ENCODE measurements at places on chromosomes 1 and 21.

DNA sequence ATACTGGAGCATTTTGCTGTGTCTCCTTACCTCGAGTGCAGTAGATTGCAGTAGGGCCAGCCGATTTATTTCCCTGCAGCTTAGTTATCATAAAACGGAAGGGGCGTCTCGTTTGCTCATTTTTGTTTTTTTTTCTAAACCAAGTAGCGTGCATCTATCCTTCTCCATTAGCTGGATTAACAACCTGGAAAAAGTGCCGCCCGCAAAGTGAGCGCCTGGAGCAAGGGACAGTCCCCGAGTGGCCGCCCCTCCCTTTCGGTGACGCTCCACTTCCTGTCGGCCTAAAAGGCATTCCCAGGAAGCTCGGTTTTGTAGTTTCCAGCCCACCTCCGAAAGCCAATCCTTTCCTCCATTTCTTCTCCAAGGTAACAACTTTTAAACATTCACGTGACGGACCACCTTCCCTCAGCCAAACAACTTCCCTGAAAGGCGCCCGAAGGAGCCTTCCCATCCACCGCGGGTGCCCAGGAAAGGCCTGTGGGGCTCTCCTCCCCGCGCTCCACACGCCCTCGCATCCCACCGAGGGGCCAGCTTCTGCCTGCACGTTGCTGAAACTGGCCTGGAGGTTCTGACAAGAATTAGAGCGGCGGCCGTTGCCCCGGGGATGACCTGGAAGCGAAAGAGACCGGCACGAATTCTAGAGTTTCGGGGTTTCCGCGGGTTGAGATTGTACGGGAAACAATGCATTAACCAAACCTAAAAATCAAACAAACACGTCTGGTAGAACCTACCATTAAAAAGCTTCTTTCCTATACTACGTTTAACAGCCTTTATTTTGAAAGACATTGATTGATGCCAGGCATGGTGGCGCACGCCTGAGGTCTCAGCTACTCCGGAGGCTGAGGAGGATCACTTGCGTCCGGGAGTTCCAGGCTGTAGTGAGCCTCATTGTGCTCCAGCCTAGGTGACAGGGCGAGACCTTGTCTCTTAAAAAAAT lies at the start of gene EXTL2:
Gene EXTL2, minus strand, starts transcription at position 240 of the 937 bp plus-strand sequence. CDS start 6,085 bp downstream, outside the sequence.
- DNase-seq = peak; percentile 91

DNA sequence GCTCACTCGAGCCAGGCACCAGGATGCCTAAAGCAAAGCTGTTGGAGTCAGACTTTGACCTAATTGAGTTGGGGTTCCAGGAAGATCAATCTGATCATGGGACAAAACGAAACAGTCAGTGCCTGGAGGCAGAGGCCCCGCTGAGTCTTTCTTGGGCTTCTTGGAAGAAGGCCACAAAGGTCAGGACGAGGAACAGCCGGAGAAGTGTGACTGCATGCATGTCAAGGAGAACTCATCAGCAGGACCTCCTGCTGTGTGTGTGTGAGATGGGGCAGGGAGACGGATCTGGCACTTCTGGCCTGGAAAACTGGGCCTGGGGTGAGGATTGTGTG lies 190.8 kb downstream of the CAMTA1 start:
- DNase-seq = no peak

DNA sequence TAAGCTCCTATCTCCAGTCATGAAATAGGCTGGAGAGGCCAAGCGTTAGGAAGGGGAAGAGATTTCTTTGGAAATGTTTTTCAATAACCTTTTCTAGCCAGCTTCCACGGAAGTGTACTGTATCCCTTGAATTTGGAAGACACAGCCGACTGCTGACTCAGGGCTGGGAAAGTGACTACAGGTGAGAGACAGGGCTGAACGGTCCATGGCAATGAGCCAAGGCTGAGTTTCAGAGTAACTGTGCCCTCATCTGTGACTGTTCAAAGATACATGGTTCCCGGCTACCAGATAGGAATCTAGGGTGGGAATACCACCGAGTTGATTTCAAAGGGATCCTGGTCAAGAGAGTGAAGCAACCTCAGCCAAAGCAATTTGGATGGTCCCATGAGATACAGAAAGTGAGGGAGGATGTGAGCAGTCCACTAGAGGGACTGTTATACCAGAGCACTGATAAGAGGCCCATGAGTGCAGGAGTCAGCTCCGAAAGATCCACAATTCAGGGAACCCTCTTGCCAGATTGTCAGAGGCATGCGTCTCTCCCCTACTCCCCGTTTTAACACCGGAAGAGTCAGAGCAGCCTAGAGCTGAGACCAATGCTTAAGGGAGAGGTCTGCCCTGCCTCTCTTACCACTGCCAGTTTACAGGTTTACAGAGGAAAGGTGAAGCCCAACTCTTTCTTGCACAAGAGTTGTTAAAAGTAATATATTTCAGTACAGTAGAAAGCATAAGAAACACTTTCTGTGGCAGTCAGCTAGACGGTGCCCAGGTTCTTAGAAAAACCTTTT lies 3.2 kb upstream of the KRTAP19-8 start:
- no peak for DNase-seq

- peak; percentile 35 for DNase-seq
Measured at GRCh38 chr1:85579622-85580021, 939 bp upstream of the CCN1 start.

DNA sequence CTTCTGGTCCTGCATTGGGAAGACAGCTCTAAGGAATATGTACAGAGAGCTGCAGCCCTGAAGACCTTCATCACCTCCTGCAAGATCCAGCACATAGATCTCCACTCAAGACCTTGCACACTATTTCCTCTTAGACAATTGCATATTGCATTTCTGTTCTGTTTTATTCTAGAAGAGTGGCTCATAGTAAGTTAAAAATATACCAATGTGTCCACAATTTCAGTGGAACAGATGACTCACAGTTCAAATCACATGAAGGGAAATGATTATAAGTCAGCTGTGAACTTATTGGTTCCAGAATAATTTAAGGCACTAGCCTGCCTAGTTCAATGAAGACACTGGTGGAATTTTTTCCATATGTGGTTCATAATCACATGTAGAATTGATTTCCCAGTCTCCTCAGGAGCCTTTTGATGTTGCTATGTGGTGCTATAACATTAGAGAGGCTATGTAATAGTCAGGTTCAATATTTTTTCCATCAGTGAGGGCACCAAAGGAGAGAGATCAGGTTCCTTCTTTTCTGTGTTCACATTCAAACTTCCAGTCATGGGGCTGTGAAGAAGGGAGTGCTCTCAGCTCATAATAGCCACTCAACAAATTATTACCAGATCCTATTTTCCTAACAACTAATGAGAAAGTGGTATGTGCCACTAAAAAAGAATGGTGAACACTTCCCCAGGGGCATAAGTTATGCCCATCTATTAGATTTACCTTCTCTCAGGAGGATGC lies 9.8 kb upstream of the AK5 start:
- DNase-seq = no peak

DNA sequence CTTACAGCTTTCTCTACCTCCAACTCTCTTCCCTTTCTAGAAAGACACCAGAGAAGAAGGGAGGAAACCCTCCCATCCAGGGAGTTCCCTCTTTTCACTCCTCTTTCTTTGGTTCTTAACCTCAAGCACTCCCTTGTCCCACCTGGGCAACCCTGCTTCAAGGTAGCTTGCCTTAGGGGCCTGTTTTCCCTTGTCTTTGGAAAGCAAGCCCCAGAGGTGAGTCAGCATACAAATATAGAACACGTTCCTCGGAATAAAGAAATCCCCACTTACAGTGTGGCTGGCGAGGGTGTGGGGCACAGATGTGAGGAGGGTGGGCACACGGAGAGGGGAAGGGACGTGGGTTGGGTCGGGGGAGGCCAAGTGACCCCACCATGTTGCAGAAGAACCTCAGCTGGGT lies 26.1 kb upstream of the KCNE2 start:
- no peak for DNase-seq

DNA sequence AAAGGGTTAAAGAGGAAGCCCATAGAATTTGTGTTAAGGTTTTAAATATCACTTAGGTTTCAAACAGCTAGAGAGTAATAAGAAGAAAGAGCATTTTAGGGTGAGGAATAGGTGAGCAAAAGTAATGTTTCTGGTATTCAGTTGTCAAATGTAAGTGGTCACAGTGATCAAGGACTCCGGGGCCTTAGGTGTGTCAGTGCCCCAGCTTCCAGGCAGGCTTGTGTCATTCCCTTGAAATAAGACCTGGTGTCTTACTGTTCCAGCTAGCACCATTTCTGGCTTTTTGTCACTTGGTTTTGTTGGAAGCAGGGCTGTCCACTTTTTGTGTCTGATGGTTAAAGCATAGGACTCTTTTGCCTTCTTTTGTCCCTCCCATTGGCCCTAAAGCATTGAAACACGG lies 69.6 kb downstream of the DYRK1A start:
- DNase-seq = no peak

DNA sequence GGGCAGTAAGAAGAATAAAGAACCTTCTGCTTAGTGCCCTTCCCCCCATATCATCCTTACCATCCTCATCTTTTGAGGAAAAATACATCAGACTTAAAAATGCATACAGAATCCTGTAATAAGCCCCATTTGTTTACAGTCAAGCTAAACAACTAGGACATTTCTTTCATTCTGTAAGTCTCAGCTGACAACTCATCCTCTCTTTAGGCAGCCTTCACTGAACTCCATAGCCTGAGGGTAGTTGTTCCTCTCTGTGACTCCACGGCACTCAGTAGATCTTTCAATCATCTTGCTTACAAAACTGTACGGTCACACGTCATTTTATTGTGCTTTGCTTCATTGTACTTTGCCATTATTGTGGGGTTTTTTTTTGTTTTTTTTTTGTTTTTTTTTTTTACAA lies 82.5 kb downstream of the NRIP1 start:
- no peak for DNase-seq

GRCh38 chr1:92951141-92951582 lies 10.1 kb downstream of the DIPK1A start:
- no peak for DNase-seq

DNA sequence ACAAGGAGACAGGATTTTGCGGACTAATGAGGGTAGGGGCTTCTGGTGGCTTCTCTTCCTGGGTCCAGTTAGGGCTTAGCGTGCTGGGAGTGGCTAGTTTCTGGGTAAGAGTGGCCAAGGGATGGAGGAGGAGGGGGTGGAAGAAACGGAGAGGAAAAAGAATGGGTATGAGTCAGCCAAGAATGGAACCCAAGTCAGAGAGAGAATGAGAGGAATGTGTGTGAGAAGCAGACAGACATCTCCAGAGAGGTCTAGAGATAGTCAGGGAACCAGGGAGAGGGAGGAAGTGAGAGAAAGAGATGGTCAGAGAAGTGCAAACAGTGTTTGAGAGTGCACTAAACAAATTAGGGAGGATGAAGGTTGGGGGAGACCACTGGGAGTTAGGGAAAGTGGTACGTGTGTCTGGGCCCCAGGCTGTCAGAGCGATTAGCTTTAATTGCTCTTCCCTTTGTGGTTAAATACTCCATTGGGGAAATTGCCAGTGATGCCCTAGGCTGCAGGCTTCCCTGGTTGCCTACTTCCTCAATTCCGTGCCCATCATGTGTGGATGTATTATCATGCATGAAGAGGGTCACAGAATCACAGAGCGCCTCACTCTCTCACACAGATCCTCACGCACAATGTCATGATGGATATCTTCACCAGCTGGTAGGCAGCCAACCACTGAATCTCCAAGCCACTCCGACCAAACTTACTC lies 1.4 kb downstream of the PEA15 start:
- no peak for DNase-seq

GRCh38 chr21:42983869-42984268 lies 9.5 kb downstream of the PKNOX1 start:
- DNase-seq = no peak

DNA sequence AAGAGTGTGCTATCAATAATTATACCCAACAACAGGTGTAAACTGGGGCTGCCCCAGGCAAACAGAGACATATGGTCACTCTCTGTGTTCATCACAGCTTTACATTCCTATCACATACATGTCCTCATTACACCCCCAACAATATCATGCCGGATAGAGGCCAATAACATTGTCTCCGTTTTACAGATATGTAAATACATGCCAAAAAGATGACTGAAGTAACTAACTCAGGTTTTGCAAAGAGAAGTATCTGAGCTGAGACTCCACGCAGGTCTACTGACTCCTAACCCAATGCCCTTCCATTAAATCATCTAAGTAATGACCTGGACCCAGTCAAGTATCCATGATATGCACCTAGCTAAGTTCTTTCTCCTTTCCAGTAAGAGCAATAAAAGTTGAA lies 55.0 kb downstream of the JAK1 start:
- no peak for DNase-seq

DNA sequence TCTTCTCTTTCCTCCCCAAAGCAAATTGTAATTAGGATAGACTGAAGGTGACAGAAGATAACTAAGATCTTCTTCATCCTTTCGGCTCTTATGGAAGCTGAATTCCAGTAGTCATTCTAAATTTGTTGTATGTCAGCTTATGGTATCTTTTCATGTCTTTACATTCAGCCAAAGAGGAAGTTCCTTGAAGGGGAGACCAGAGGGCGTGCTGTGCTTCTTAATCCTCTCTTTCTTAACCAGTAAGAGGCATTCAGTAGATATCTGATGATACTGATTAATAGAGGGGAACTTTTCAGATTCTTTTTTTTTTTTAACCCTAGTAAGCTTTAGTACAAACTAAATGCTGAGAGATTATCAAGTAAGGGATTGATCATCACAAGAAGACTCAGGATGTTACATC lies 102.3 kb downstream of the OSBPL9 start:
- no peak for DNase-seq

DNA sequence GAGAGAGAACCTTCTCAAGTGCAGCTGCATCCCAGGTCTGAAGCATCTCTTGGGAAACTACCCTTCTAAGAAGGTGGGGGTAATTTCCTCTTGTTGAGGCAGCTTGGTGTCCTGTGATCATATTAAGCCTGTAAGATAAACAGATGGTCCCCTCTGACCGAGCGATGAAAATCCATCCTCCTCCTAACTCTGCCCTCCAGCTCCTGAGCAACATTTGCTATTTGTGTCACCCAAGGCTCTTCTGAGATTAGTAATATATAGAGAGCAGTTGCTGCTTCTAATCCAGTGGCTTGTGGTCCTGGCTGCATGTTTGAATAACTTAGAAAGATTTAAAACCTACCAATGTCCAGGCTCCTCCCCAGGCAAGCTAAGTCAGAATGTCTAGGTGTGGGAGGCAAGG lies 123.7 kb downstream of the DISC1 start:
- no peak for DNase-seq

DNA sequence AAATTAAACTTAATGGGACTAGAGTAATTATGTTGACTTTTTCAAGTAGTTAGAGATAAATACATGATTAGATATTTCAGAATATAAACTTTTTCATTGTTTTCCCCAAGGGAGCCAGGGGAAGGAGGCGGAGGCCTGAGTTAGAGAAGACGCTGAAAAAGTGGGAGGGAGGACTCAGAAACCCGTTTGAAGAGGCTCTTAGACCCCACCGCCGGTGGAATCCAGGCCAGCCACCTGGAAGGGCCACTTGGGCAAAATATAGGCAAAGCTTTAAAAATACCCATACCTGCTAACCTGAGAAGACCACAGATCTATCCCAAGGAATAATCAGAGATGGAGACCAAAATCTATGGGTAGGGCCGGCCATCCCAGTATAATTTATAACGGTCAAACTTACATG lies 242.6 kb downstream of the PTPRU start:
- DNase-seq = no peak

GRCh38 chr1:210456731-210457255 lies 128.1 kb downstream of the HHAT start:
- DNase-seq = no peak

GRCh38 chr1:180246579-180246978 lies 16.5 kb downstream of the LHX4 start:
- DNase-seq = no peak
